Astrocyte of the spinal cord (primary cell): ENCODE measurements at places on chromosomes 13 and 19.

DNA sequence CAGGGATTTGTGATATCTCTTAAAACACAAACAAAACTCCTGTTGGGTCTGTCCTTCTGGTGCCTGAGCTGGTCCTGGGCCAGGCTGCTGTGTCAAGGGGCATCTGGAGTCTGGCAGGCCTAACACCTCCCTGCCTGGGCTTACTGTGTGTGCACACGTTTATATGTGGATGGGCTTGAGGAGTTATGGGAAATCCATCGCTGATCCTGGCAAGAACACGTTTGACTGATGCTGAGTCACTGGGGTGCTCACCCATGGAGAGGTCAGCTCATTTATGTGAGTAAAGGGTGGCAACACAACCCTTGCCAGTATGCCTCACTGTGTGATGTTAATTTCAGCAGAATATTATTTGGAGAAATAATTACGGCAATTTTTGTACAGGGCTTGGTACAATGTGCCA is 44.5 kb upstream of the PCDH8 start:
- DNase-seq, result no peak

DNA sequence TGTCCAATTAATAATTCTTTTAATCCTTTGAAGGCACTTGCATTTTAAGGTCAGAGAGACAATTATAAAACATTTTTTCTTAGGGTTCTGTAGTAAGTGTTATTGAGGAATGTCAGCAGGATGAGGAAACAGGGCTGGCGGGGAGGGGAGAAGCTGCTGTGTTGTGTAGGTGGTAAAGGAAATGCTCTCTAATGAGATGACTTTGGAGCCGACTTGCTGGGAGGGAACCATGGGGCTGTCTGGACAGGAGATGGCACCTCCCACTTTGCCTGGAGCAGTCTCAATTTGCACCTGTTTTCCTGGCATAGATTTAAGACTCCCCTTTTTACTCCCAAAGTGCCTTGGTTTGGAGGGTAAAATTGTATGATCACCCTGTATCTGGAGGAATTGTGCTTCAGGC is 230.4 kb downstream of the ATP8A2 start:
- DNase-seq, result no peak

DNA sequence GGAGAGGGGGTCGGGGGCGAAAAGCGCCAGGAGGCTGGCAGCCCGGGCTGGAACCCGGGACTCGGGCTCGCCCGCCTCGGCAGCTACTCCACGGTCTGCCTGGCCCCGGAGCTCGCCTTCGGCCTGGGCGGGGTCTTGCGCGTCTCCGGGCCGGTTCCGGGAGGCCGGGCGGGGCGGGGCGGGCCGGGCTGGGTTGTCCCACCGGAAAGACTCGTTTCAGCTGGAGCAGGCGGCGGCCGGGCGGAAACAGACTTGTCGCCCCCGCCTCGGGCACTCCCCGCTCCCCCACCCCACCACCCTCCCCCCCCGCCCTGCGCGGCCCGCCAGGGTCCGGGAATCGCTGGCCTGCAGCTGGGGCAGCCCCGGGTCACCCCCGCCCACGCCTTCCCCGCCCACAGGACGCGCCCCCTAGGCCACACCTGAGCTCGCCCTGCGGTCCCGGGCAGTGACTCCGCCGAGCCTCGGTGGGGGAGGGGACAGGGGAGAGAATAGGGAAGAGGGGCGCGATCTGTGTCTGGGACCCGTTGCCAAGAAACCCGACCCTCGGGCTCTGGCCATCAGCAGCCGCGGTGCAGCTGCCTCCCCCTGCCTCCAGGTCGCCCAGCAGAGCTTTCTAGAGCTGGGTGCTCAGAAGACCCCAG is 109.4 kb downstream of the KCTD15 start:
- no peak for DNase-seq

- DNase-seq, result no peak
Measured at GRCh38 chr13:44234566-44234965, 139.1 kb upstream of the SERP2 start.

GRCh38 chr19:49488046-49488862 is 846 bp downstream of the RPL13A start:
- no peak for DNase-seq
